NCI-H1694 (cell line): ENCODE measurements at places on chromosomes 1 and 21.

- DNase-seq, result no peak
Measured at GRCh38 chr1:112881742-112882127, 74.3 kb downstream of the SLC16A1 start.

GRCh38 chr21:19914028-19914427, 1084.2 kb upstream of the NCAM2 start:
- no peak for DNase-seq

GRCh38 chr1:15957221-15958095, 18.4 kb downstream of the ZBTB17 start:
- DNase-seq, result no peak

- DNase-seq, result peak; percentile 69
Measured at GRCh38 chr1:54485416-54485815, 62.6 kb upstream of the ACOT11 start.

GRCh38 chr1:235597867-235598553, 51.6 kb downstream of the GNG4 start:
- no peak for DNase-seq

- no peak for DNase-seq
Measured at GRCh38 chr1:31944205-31945089, 6.3 kb upstream of the PTP4A2 start.

DNA sequence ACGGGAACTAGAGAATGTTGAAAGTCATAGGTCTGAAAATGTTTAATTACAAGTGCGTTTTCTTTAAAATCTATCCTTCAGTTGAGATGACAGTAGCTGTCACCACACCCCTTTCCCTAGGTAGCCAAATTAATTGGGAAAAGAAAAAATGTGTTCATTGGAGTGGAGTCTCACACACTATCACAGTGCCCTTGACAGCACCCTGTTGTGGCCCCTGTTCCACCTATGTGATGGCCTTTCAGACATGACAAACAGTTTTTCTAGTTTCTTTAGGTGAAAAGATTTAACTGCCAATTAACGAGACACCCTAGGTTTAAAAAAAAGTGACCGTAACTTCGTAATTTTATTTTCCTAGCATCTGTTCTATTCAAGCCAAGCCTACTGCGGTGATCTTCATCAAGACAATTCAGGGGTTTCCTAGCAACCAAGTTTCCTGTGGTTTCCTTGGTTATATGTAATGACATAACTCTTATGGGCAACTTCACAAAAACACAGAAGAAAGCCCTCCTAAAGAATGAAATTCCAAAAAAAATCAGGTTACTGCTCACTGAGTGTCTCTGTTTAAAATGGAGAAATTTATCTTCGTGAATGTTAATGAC, 298.3 kb downstream of the PDE4B start:
- no peak for DNase-seq
